ENCODE measurements at places on chromosomes 7 and 10.

GRCh38 chr7:72321081-72321480 lies 91.1 kb downstream of the CALN1 start:
- DNase-seq: peak; percentile 56

DNA sequence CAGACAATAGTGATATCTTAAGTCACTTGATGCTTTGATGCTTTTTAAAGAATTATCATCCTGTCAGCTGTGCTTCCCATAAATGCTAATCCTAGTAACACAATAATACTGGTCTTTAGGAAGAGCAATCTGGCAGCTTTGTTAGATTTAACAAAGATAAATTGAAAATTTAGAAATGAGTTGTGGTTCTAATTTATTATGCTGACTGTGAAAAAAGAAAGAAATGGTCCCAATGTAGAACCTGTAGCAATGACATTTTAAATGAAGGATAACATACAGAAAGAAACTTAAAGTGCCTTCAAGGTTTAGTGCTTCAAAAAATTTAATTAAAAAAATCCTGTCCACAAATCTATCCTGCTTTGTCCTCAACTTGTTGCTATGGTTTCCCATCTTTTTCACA lies 81.6 kb upstream of the HGF start:
- no peak for DNase-seq

GRCh38 chr7:83947260-83947659 lies 247.3 kb downstream of the SEMA3A start:
- DNase-seq: no peak

- no peak for DNase-seq
Observed at GRCh38 chr7:118846977-118847376, 622.5 kb downstream of the ANKRD7 start.

- DNase-seq: no peak
Observed at GRCh38 chr7:93819699-93820098, 70.9 kb downstream of the TFPI2 start.
